Bronchial epithelial cell (primary cell): ENCODE measurements at places on chromosomes 5 and 9.
A peak's percentile ranks its signal among the peaks of the same experiment; 100 is the strongest.

DNA sequence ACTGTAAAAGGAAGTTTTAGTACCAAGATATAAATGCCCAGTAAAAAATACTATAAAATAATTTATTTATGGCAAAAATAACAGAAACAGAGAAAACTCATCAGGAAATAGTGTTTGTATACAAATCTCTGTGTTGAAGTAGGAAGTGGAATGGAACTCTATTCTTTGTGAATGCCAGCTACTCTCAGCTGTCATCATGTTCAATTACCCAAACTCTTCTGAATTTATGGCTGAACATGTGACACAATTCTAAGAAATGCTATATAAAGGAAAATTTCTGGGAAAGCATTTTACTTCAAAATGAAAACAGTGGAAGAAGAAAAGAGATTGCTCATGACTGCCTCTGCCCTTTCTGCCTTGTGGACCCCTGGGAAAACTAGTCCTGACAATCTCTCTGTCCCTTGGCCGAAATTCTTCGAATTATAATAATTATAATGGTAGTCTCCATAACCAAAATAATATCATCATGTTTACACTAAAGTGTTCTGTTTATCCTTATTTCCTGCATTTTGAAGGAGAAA, 522.3 kb upstream of the ST8SIA4 start:
- DNase-seq, result no peak

DNA sequence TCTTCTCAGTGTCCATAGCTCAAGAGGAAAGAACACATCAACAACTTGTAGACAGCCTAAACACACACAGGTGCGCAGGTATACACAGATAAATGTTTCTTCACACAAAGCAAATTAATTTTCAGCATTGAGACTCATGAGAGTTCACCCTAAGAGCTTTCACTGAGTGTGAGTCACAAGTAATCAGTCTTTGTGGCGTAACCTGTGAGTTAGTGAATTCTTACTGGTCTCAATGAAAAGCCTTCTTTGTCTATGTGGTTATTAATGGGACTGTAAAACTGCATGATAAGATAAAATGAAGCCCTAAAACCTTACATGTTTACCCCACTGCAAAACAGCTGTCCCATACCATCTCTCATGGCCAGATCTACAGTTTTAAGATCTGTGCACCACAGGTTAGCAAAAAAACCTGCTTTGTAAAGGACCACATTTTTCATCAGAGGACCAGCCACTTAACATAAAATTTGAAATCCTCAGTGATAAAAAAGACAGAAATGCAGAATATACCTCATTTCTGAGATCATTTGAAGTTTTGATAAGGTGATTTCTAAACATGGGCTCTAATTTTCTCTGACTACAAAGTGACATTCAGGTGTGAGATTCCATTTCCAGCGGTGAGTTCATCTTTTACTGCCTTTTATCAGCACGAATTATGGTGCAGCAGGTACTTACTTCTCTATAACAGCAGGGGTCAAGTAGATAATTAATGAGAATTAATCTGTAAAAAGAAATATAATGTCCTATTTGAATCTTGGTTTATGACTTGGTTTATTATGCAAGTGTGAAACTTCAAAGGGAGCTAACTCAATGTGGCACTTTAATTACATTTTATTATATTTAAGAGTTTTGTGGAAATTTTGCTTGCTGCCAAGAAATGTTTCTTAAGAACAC, 335.7 kb upstream of the PIK3R1 start:
- DNase-seq, result peak; percentile 78

DNA sequence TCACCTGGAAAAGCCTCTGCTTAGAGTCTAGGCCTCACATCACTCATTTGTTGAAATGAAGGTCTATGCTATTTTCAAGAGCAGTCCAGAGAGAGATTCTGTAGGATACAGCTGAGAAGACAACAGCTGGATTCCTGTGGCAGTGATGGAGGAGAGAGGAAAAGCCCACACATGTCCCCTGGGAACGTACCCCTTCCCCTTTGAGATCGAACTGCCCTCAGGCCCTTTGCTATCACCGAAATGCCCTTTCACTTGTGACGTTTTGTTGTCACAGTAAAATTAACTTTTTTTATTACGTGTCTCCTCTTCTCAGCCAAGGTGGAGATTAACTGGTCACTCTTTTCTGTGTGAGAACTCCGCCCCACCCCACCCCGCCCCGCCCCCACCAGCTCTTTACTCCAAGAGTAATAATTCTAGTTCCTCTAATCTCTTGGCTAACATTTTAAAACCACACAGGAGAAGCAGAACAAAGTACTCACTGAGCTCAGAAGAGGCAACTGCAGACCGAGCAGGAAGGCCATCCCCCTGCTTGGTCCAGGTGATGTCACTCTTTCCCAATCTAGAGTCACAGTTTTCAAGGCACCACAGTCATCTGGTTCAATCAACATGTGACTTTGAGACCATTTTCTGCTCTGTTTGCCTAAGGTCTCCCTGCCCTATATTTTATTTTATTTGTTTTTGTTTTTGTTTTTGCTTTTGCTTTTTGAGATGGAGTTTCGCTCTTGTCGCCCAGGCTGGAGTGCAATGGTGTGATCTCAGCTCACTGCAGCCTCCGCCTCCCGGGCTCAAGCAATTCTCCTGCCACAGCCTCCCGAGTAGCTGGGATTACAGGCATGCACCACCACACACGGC, 105.6 kb downstream of the SUSD1 start:
- DNase-seq, result no peak

GRCh38 chr5:129363991-129364390, 96.1 kb upstream of the ADAMTS19 start:
- no peak for DNase-seq

DNA sequence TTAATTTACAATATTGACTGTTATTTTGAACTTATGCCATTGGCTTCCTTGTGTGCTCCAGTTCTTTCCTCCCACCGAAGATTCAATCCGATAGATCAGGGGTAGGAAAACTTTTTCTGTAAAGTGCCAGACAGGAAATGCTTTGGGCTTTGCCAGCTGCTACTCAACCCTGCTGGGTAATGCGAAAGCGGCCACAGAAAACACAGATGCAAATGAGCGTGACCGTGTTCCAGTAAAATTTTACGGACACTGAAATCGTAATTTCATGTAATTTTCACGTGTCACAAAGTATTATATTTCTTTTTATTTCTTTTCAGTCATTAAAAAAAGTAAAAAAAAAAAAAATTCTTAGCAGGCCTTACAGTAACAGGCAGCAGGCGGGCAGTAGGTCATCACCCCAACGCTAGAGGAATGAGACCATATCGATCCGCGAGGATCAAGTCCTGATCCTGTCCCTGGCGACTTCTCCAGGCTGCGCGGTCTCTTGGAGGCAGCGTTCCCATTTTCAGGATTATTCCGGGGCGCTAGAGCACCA, 599 bp downstream of the NMRK1 start:
- DNase-seq, result peak; percentile 55

GRCh38 chr9:133609311-133610098, at the start of gene FAM163B:
TSS of gene FAM163B (minus strand) at chr9:133609389. CDS start at chr9:133580223, 29,166 bp downstream.
- no peak for DNase-seq

DNA sequence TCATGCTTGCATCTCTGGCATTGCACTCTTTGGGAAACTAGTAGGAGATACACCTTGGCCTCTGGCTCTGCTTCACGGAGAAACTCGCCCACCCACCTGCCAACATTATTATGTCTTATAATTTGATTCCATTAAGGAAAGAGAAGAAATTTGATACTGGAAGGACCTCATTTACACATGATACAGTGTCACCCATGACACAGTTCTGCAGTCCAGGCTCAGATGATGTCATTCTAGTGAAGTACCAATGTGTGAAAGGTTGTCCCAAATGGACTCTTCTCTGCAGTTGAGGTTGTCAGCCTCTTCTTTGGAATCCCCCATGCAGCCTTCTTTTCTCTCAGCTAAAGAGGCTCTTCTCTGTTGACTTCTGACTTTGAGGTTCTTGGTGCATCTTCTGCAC, 329.1 kb downstream of the NTRK2 start:
- no peak for DNase-seq

GRCh38 chr9:37201581-37201980, 81.2 kb downstream of the ZCCHC7 start:
- no peak for DNase-seq

- DNase-seq, result no peak
Measured at GRCh38 chr9:116163293-116164055, 9.9 kb downstream of the PAPPA start.

- no peak for DNase-seq
Measured at GRCh38 chr9:123685489-123686083, 244.3 kb downstream of the DENND1A start.

- no peak for DNase-seq
Measured at GRCh38 chr9:93080406-93080805, 15.6 kb upstream of the CARD19 start.

GRCh38 chr9:89376741-89377351, 58.5 kb downstream of the SECISBP2 start:
- no peak for DNase-seq

GRCh38 chr5:127969002-127969401, 114.6 kb upstream of the SLC12A2 start:
- DNase-seq, result no peak

- DNase-seq, result no peak
Measured at GRCh38 chr5:141234109-141234667, 11.0 kb upstream of the PCDHB15 start.

GRCh38 chr9:136135326-136136126, 16.9 kb upstream of the TMEM250 start:
- no peak for DNase-seq
